ENCODE measurements at places on chromosomes 2 and 18.

- DNase-seq: no peak
Observed at GRCh38 chr2:1405967-1406366, 7.3 kb upstream of the TPO start.

GRCh38 chr2:28395334-28396061, 2.8 kb downstream of the FOSL2 start:
- no peak for DNase-seq

GRCh38 chr18:64219517-64219916, 70.6 kb upstream of the LINC00305 start:
- DNase-seq: no peak

DNA sequence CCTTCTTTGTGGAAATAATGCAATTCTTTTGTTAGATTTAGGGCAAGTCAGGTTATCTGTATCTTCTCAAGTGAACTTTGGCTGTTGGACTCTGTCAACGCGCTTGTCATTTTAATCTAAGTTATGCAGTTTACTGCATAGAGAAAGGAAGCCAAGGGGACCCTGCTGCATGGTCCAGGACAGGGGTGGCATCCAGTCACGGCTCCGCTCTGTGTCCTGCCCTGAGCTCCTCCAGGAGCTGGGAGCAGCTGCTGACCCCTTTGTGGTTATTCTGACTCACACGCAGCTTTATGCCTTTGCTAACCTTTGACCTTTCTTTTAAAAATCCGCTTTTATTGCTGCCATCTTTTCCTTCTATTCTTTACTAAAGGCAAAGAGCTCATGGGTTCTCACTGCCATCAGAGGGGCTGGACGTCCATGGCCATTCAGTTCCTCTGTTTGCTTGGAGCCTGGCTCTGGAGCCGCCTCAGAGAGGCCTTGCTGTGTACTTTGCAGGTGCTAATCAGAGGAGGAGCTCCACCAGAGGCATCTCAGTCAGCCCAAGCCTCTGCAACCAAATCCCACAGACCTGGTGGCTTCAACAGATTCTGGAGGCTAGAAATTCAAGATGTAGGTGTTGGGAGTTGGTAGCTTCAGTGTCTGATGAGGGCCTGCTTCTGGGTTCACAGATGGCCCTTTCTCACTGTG, 39.3 kb downstream of the SNTG2 start:
- no peak for DNase-seq

DNA sequence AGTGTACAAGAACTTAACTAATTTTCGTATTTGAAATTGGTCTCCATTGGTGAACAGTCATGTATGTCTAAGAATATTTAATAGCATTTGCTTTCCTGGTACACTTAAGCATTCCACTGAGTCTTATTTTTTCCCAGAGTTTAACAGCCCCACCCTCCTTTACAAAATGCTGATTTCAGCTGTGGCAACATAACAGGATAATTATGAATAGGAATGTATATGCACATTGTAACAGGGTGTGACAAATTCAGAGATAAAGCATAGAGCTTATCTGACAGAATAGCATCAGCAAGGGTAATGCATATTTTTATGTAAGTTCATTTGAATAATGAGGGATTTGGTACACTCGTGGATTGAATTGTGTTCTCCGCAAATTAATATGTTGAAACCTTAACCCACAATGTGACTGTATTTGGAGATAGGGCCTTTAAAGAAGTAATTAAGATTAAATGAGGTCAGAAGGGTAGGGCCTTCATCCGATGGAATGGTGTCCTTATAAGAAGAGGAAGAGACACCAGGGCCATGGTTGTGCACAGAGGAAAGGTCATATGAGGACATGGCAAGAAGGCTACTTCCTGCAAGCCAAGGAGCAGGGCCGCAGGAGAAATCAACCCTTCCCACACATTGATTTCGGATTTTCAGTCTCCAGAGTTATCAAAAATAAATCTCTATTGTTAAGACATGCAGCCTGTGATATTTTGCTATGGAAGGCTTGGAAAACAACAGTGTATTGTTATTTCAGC, 439.7 kb upstream of the CDH20 start:
- no peak for DNase-seq

GRCh38 chr2:20191714-20192569, 33.0 kb downstream of the SDC1 start:
- DNase-seq: no peak

GRCh38 chr2:53450923-53451322, 316.7 kb upstream of the CHAC2 start:
- DNase-seq: no peak

DNA sequence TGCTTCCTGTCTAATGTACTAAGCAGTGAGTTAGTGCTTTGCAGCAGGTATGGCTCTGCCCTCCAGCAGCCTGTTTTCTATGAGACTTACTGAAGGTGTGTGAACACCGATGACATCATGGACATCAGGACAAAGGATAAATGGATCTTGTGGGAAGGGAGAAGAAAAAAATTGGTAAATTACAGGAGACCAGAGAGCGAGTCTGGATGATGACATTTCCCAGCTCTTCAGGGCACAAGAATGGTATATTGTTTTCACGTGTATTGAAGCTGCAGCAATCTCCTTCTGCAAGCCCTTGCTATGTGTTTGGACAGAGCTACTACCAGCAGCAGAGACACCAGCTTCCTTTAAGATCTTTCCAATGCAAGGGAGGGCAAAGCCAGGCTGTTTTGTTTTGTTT, 47.2 kb downstream of the DCC start:
- DNase-seq: no peak

DNA sequence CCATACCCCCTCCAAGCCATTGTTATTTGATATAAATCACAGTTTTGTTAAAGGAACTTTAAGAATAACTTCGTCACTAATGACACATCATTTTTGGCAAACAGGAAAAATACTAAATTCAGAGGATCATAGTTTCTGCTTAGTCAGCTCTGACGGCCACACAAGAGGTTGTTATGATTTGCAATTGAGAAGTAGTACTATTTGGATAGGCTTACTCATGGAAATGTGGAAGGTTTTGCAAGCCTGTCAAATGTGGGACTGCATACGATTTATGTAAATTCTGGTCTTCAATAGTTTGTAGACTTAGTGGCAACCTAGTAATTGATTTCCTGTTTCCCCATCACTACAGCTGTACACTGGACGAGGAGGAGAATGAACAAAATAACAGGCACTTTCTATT, 108.1 kb downstream of the ARHGEF33 start:
- DNase-seq: no peak

DNA sequence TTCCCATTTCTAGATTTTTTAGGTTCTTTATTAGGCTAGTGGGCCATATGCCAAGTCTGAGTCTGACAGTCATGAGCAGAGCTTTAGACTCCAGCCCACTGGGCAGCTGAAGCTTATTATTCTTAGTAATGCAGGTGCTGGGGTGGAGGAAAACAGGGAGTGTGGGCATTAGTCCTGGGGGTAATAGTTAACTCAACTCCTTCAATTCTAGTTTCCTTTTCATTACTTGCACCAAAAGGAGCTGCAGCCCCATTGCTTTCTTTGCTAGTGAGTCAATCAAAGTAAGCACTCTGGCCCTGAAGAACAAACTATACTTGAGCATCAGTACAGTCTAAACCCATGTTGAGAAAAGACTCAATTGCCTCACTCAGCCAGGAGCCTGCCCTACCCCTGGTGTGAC, 35.5 kb downstream of the ICOS start:
- DNase-seq: no peak

DNA sequence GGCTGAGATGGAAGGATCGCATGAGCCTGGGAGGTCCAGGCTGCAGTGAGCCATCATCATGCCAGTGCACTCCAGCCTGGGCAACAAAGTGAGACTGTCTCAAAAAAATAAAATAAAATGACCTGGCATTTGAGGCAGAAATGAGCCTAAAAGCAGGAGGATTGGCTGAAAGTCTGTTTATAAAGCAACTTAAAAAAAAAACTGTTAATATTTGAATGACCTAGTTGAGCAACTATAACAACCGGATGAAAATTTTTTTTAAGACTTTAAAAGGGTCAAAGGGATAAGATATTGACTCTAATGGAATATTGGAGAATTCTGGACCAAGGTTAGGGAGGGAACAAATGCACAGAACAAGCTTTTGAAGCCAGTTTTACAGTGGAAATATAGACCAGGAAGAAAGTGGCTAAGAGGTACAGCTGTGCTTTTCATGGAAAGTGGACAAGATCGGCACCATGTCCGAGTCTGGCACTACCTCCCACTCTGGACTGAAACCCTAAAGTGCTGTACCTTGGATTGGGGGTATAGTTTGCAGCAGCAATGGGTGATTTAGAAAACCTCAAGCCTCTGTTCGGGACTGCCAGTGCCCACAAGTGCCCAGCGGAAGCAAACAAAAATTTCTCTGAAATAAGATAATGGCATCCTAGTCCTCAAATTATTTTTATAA, 33.2 kb upstream of the ELAC1 start:
- DNase-seq: no peak

DNA sequence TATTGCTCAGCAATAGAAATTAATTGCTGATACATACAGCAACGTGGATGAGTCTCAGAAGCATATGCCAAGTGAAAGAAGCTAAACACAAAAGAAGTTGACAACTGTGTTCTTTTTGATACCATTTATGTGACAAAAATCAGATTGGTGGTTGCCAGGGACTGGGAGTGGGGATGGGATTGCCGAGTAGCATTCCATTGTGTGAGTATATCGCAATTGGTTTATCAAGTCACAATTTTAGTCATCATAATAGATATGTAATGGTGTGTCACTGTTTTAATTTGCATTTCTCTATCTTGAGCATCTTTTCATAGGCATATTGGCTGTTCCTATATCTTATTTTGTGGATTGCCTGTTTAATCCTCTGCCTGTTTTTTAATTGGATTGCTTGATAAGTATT, 20.9 kb downstream of the STRADB start:
- DNase-seq: no peak

GRCh38 chr2:26778507-26778906, 7.3 kb upstream of the CENPA start:
- DNase-seq: no peak

- no peak for DNase-seq
Observed at GRCh38 chr18:13231151-13231550, 12.6 kb downstream of the LDLRAD4 start.

DNA sequence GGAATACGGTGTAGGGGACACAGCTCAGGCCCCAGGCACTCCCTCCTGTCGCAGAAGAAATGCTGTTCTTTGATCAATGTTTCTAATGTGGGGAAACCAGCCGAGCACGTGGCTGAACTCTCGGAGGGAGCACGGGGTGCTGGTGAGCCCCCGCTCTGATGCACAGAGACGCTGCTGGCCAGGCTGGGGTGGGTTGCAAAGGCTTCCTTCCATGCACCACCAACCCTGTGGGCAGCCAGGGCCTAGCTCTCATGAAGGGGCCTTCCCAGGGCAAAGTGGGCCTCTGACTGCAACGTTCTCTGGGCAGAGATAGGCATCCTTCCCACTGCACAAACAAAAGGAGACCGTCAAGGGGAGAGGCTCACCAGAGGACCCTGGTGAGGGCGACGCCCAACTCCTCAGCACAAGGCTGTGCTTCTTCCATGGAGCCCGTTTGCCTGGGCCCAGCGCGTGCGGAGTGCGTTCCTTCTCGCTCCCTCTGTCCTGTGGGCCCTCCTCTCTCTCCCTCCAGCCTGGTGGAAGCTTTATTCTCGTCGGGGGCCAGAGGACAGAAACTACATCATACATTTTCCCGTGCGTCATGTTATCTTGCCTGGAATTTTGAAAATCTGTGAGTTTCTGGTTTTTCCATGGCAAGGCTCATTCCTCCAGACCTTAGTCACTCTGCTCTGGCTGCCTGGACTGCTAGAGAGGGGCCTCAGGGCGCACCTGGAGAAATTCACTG, 61.1 kb upstream of the SP3 start:
- no peak for DNase-seq

DNA sequence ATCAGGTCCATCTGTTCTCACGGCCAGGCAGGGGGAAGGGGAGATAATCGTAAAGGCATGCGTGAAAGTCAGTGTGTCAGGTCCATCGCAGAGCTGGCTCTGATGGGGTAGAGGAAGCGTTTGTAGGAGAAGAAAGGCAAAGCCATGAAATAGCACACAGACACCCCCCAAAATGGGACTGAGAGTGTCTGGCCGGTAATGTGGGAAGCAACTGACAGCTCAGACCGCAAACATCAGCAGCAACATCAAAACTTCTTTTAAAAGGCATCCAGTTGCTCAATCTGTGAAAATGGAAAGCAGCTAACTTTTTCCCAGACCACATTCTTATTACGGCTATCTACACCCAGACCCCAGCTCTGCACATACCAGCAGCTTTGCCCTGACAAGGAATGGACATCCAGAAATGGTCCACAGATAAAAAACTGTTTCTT, 232.6 kb downstream of the EN1 start:
- no peak for DNase-seq

- DNase-seq: no peak
Observed at GRCh38 chr18:56890632-56891031, 239.5 kb downstream of the WDR7 start.

DNA sequence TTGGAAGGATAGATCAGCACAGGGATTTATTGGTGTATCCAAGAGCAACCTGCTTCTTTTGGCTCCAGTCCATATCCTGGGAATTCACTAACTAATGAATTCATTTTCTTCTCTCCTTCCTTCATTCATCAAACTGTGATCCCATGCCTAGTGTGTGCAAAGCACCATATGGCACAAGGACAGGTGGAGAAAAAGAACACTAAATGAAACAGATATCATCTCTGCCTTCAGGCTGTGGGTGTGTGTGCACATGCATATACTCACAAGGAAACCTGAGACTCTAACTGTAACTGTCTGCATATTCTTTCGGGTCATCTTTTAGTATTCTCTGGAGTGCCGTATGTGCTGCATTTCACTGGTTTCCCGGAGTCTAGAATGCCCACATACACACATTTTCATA, 20.2 kb downstream of the TNP1 start:
- no peak for DNase-seq

- peak; percentile 34 for DNase-seq
Observed at GRCh38 chr2:231611273-231612108, 18.8 kb downstream of the TEX44 start.

- DNase-seq: no peak
Observed at GRCh38 chr2:206289391-206289790, 14.9 kb downstream of the ZDBF2 start.

- DNase-seq: no peak
Observed at GRCh38 chr2:230711224-230711623, 1.4 kb upstream of the CAB39 start.

GRCh38 chr2:173079141-173079540, 3.5 kb downstream of the MAP3K20 start:
- DNase-seq: no peak

DNA sequence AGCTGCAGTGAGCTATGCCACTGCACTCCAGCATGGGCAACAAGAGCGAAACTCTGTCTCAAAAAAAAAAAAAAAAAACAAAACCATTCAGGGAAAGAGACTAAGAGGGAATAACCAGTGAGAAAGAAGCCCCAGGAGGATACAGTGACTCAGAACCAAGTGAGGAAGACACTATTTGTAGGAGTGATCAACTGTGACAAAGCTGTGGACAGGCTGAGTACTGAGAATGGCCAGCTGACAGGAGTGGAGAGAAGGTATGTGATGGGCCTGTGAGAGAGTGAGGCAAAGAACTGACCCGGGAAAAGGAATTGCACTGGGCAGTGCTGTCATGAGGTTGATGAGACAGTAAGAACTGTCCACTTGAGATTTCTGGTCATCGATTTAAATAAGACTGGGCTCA, 6.7 kb upstream of the LCT start:
- no peak for DNase-seq

- no peak for DNase-seq
Observed at GRCh38 chr2:17822445-17823117, 6.3 kb downstream of the MSGN1 start.

All from stimulated activated CD4-positive, alpha-beta T cell treated with anti-CD3 and anti-CD28 coated beads, Interleukin-1b, Interleukin-23, amount 100 ng/mL, for 4 hours (primary cell).